ENCODE measurements at places on chromosomes 12 and 14. TPM values are rescaled to one million over a fixed set of nuclear protein-coding genes. Genes with fewer than 3 reads are reported as not detected.

GRCh38 chr14:77859934-77860570 lies 60.1 kb downstream of the ADCK1 start:
- no peak for DNase-seq

- DNase-seq, result peak; percentile 85
Observed at GRCh38 chr12:104303538-104304151, at the start of gene EID3. Gene EID3 (plus strand): TSS chr12:104303739. CDS start chr12:104303935, 196 bp downstream.

DNA sequence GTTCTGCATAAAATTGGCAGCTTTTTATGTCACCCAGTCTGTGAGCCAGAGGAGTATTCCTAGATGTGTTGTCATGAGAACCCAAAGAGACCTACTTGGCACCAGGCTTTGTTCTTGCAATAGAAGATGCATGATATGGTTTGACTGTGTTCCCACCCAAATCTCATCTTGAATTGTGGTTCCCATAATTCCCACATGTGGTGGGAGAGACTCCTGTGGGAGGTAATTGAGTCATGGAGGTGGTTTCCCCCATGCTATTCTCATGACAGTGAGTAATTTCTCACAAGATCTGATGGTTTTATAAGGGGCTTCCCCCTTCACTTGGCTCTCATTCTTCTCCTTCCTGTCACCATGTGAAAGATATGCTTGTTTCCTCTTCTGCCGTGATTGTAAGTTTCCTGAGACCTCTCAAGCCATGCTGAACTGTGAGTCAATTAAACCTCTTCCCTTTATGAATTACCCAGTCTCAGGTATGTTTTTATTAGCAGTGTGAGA lies 572.0 kb upstream of the ATP2B1 start:
- DNase-seq, result no peak

Gene ARL1
- 27.9 TPM for total RNA-seq

DNA sequence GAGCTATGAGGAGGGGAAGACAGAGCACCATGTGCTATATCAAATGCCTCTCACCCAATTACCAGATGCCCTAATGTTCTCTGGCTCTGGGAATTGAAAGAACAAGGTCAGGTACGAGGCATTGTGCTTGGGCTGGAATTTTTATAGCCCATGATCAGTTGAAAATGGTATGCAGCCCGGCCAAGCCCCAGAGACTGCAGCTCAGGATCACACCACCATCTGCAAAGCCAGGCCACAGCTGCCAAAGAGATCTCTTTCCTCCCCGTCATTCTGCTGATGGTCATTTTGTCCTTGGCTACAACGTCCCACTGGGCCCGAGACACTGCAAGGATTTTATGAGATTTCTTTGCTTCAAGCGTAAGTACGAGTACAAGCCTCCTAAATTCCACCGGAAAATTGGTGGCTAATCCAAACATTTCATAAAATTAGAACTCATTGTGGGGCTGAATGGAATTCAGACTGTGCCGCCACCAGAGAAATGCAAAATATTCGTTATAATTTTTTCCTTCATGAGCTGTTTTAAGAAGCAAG lies 15.1 kb downstream of the NUAK1 start:
- DNase-seq, result no peak

Gene RNU4-1
- total RNA-seq, result 1,563 TPM

Gene HOXC12
- not detected for total RNA-seq

DNA sequence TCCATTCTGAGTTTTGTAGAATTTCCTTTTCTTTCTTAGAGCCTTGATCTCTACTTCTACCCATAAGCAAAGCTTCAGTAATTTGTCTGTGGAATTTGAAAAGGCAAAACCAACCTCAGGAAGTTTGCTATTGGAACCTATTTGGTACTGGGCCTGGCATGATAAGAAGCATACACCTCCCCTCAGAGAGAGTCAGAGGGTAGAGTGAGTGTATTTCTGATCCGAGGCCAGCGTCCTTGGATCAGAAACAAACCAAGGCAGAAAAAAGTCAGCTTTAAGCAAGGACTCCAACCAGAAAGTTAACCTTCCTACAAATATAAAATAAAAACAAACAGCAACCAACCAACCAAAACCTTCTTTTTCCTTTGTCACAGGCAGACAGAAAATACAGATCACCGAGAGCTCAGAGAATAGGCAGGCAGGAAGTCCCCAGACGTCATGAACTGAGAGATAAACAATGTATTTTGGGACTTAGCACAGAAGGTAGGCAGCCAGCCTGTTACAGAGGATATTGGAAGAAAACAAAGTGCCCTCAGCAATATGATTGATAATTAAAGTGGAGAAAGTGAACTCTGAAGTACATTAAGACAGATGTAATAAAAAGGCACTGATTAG lies 141.5 kb downstream of the NEDD1 start:
- DNase-seq, result no peak
